ENCODE measurements at places on chromosomes 2 and 18. TPM values are rescaled to one million over a fixed set of nuclear protein-coding genes. Genes with fewer than 3 reads are reported as not detected.

ATP6V1B1 gene
- not detected for total RNA-seq

CCDC74A gene
- 12.1 TPM for total RNA-seq

CXCR1 gene
- not detected for total RNA-seq

BMP10 gene
- total RNA-seq = not detected

ANKRD30B gene
- total RNA-seq = not detected

Data from airway epithelial cell (primary cell).